ENCODE measurements at places on chromosomes 11 and 22. TPM values are rescaled to one million over a fixed set of nuclear protein-coding genes. Genes with fewer than 3 reads are reported as not detected.

The VPREB1 gene
- total RNA-seq, result not detected

The SLC25A18 gene
- total RNA-seq, result 1.0 TPM

The PRR33 gene
- total RNA-seq, result not detected

DNA sequence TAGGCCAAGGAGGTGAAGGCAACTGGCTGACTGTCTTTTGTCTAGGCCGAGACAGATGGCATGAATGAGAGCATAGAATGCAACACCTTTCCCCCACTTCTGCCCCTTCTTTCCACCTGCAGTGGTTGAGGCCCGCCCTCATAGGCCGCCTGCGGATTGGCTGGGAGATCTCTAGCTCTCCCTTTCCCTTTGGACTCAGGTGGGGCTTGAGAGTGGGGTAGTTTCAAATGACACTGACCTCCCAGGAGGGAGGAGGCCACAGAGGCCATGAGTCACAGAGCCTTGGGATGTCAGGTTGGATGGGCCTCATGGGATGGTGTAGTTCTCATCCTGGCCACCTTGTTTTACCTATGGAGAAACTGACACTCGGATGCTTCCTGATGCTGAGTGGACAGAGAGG is 9.1 kb downstream of the MICAL2 start:
- no peak for DNase-seq
- H3K36me3 ChIP-seq, result no peaks in the 10 kb centered on the region

DNA sequence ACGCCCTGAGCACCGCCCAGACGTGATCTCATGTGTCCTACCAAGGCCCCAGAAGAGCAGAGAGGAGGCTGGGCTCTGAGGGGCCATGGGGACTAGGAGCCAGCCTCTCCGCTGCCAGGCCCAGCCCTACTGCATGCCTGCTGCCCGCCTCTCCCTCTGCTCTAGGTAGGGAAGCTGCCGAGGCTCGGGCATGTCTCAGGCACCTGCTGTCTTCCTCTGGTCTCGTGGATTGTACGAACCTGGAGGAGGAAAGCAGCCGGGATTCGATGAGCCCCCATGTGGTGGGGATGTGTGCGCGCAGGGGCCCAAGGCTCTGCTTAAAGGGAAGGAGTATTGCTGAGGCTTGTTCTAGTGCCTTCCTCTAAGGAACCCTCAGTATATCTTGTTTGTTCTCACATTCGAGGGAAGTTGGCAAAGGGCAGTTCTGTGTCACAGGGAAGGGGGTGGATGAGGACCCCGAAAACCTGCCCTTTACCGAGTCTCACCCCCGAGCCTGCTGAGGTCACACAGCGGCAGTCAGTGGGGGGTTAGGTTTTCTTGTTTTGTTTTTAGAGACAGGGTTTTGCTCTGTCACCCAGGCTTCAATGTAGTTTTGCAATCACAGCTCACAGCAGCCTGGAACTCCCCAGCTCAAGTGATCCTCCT is 21.2 kb downstream of the DAGLA start:
- no peaks in the 10 kb centered on the region for H3K36me3 ChIP-seq
- peaks cover 52% of the 10 kb centered on the region for H3K4me1 ChIP-seq
- DNase-seq, result no peak
- H3K27me3 ChIP-seq, result peaks cover 12% of the 10 kb centered on the region

DNA sequence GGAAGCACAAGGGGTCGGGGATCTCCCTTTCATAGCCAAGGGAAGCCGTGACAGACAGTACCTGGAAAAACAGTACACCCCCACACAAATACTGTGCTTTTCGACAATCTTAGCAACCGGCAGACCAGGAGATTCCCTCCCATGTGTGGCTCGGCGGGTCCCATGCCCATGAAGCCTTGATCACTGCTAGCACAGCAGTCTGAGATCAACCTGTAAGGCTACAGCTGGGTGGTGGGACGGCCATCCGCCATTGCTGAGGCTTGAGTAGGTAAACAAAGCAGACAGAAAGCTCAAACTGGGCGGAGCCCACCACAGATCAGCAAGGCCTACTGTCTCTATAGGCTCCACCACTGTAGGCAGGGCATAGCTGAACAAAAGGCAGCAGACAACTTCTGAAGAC is 180.2 kb upstream of the SOX6 start:
- H3K36me3 ChIP-seq, result no peaks in the 10 kb centered on the region
- no peak for DNase-seq
- no peaks in the 10 kb centered on the region for H3K27me3 ChIP-seq
- no peak overlapping the region for H3K27ac ChIP-seq
- no peaks in the 10 kb centered on the region for H3K4me1 ChIP-seq

GRCh38 chr11:94897330-94897768 is 76.0 kb downstream of the CWC15 start:
- H3K4me3 ChIP-seq, result no peak overlapping the region
- peaks cover 6% of the 10 kb centered on the region for H3K36me3 ChIP-seq
- DNase-seq, result no peak
- H3K27ac ChIP-seq, result no peak overlapping the region

GRCh38 chr11:129146191-129146590 is 45.9 kb downstream of the ARHGAP32 start:
- H3K27ac ChIP-seq, result no peak overlapping the region
- no peak for DNase-seq
- no peaks in the 10 kb centered on the region for H3K27me3 ChIP-seq

GRCh38 chr11:73177380-73177777 is 35.3 kb upstream of the FCHSD2 start:
- H3K27me3 ChIP-seq, result no peaks in the 10 kb centered on the region
- no peaks in the 10 kb centered on the region for H3K36me3 ChIP-seq
- peak overlapping the region; percentile 56 for H3K27ac ChIP-seq
- H3K4me1 ChIP-seq, result peaks cover 28% of the 10 kb centered on the region
- H3K4me3 ChIP-seq, result no peak overlapping the region

GRCh38 chr22:31905356-31905755 is 39.0 kb upstream of the YWHAH start:
- H3K4me1 ChIP-seq, result no peaks in the 10 kb centered on the region
- H3K27me3 ChIP-seq, result no peaks in the 10 kb centered on the region
- H3K36me3 ChIP-seq, result peaks cover 65% of the 10 kb centered on the region
- DNase-seq, result no peak

- no peaks in the 10 kb centered on the region for H3K36me3 ChIP-seq
- DNase-seq, result no peak
- no peak overlapping the region for H3K27ac ChIP-seq
- no peaks in the 10 kb centered on the region for H3K27me3 ChIP-seq
Observed at GRCh38 chr11:128359515-128359914, 227.8 kb downstream of the ETS1 start.

DNA sequence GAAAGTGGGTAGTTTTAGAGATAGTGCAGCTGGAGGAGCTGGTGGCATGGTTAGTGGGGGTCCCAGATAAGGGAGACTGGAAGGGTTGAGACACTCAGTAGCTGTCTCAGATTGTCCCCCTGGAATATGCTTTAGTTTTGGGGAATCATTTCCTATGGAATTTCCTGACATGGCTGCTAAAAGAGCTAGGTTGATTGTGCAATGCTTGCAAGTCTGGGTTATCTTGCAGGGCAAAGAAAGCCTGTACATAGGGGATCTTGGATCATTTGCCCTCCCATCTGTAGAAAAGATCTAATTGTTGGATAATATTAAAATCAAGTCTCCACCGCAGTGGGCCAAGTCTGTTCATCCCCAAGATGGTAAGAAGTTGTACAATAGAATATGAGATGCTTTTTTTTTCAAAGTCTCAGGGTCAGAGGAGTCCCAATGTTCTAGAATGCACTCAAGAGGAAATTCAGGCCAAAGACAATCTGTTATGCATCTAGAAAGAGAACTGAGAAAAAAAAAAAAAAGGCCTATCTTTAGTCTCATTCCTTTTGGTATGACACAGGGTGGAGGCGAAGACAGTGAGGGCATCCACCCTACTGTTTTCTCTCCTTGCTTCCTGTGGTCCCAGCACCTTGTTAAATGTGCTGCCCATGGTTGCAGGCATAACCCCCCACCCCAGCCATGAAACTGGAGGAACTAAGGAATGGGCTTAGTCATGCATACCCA is 20.2 kb downstream of the MS4A6E start:
- H3K4me3 ChIP-seq, result no peak overlapping the region
- no peak overlapping the region for H3K27ac ChIP-seq
- DNase-seq, result no peak
- no peaks in the 10 kb centered on the region for H3K4me1 ChIP-seq
- H3K36me3 ChIP-seq, result no peaks in the 10 kb centered on the region

- no peak overlapping the region for H3K4me3 ChIP-seq
- H3K4me1 ChIP-seq, result peaks cover 2% of the 10 kb centered on the region
- DNase-seq, result no peak
- H3K36me3 ChIP-seq, result no peaks in the 10 kb centered on the region
- no peaks in the 10 kb centered on the region for H3K27me3 ChIP-seq
Observed at GRCh38 chr11:123233975-123234334, 38.9 kb upstream of the CLMP start.

GRCh38 chr11:20596205-20597153 is 2.9 kb upstream of the SLC6A5 start:
- no peaks in the 10 kb centered on the region for H3K36me3 ChIP-seq
- no peak for DNase-seq
- H3K4me1 ChIP-seq, result peaks cover 12% of the 10 kb centered on the region
- peaks cover 82% of the 10 kb centered on the region for H3K27me3 ChIP-seq
- H3K27ac ChIP-seq, result no peak overlapping the region
- H3K4me3 ChIP-seq, result peak overlapping the region; percentile 18

DNA sequence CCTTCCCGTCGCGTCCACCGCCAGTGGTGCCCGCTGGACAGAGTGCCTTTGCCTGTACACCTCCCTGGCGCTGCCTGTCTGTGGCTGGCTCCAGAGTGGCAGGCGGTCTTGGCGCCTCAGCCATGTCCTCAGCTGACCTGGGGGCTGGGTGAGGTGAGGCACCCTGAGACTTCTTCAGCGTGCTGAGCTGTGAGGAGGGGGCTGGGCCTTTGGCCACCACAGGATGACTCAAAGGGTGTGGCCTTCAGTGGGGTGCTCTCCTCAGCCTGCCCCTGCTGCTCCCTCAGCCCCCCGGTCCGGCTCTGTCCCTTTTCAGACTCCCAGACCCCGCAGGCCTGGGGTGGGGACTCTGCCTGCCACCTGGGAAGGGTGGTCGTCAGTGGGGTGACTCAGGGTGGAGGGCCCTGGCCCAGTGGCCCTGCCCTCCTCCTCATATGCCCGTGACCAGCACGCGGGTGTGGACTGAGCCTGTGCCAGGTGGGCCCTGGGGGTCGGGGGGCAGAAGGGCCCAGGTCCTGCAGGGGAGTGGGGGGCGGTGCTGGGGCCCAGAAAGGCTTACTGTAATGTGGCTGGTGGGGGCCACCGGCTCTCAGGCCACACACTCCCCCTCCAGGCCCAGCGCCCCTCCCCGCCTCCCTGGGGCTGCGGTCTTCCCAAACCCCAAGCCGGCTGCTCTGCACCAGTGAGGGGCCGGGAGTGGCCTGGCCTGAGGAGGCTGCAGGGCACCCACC is 15.9 kb downstream of the CRELD2 start:
- peaks cover 91% of the 10 kb centered on the region for H3K4me1 ChIP-seq
- no peak for DNase-seq
- H3K36me3 ChIP-seq, result no peaks in the 10 kb centered on the region
- peak overlapping the region; percentile 98 for H3K27ac ChIP-seq
- H3K27me3 ChIP-seq, result no peaks in the 10 kb centered on the region
- peak overlapping the region; percentile 61 for H3K4me3 ChIP-seq

GRCh38 chr11:85627332-85627997 is at the start of gene DLG2:
Gene DLG2 (minus strand): TSS chr11:85627344.
- no peaks in the 10 kb centered on the region for H3K27me3 ChIP-seq
- peak within 1 kb of the TSS; percentile 90 for H3K27ac ChIP-seq
- no peak for DNase-seq
